ENCODE measurements at places on chromosomes 16 and 17. TPM values are rescaled to one million over a fixed set of nuclear protein-coding genes. Genes with fewer than 3 reads are reported as not detected.

Gene KRTAP2-4
- not detected for total RNA-seq

Gene CHAD
- not detected for total RNA-seq

Gene SOX9
- 6.6 TPM for total RNA-seq

Gene KRT15
- total RNA-seq, result 2.9 TPM

Gene PPP1R1B
- not detected for total RNA-seq

Gene IGFALS
- total RNA-seq, result not detected

Gene CCL8
- total RNA-seq, result not detected

Gene USP6
- total RNA-seq, result 0.05 TPM

Gene CFAP97D1
- total RNA-seq, result 0.03 TPM

Gene SPATA32
- 0.09 TPM for total RNA-seq

Gene MINK1
- 57.8 TPM for total RNA-seq

Gene KCNH6
- total RNA-seq, result not detected

Gene SECTM1
- total RNA-seq, result 2.2 TPM

Gene CCL1
- not detected for total RNA-seq

Gene SARM1
- 4.6 TPM for total RNA-seq

Gene KCNJ2
- 0.03 TPM for total RNA-seq

Gene NOL11
- total RNA-seq, result 84.9 TPM

Gene KIF18B
- 35.4 TPM for total RNA-seq

Gene SCARF1
- total RNA-seq, result 0.18 TPM

Gene TP53TG3B
- total RNA-seq, result not detected

Gene TNS4
- total RNA-seq, result 213 TPM

Gene TEDC2
- total RNA-seq, result 19.0 TPM

Gene RAMP2
- 1.7 TPM for total RNA-seq

All from A549 treated with GW870086 at 1 μM for 4 hours (cell line).